Anterior cingulate cortex (tissue), 58 donors: ENCODE measurements at places on chromosomes 16 and 17.

DNA sequence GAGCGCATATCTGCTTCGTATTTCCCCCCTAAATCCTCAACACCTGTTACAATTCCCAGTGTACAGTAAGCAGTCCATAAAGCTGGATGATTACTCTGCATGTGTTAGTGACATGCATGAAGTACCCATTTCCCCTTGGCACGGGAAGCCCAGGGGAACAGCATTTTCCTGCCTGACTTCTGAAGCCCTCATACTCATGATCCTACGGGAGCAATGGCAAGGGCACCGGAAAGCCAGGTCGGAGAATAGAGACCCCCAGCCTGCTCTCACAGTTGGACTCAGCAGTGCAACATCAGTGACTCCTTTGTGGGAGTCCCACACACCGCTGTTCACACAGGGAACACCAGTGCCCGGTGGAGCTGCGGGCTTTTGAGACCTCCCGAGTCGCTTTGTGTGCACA is 336.9 kb downstream of the CDH13 start:
- DNase-seq = no peak

- DNase-seq = no peak
These were observed 13.5 kb downstream of the SDR42E1 start for GRCh38 chr16:81997738-81998137.

DNA sequence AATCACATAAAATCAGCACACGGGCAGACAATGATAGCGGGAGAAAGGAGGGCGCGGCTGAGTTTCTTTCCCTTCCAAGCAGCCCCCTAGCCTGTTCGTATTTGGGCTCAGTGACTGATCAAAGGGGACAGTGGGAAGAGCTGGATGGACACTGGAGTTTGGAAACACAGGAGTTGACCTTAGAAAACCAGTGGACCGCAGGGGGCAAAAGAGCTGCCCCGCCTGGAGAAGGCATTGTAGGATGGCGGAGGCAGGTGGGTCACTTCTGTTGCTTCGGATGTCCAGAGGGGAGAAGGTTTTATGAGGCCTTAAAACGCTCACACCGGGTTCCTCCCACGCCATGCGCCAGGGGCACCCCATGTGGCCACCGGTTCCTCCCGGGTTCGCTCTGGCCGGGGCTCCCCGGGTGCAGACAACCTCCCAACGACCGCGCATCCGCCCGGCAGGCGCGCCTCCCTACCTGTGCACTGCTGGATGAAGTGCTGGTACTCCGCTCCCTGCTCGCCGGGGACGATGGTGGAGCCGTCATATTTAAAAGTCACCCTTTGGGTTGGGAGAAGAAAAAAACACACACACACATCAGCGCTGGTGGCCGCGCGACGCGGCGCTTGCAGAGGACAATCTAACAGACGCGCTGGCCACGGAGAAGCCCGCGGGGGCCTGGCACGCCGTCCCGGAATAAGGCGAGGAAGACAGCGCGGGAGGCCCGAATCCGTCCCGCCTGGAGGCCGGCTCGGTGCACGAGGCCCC is 662 bp downstream of the COTL1 start:
- DNase-seq = no peak

- peak; percentile 70 for DNase-seq
These were observed at the start of gene VAMP2 for GRCh38 chr17:8162233-8162996. VAMP2 (minus strand) TSS chr17:8162948; CDS start chr17:8162879, 69 bp downstream.

DNA sequence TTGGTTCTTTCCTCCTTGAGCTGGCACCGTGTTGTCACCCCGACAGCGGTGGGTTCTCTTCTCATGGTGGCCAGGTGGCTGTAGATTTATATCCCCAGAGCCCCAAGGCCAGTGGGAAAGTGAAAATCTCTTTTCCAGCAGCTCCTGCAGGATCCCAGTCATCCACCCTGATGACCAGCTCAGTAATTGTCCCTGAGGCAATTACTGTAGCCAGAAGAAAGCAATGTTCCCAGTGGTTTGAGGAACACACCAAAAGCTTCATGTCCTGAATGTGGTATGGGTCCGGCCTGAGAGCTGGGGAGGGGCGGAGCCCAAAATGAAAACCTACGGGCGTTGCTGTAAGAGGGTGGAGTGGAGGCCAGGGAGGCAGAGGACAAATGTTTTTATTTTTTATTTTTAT is 69.0 kb downstream of the WSB1 start:
- no peak for DNase-seq

GRCh38 chr17:81171941-81172340 is 5.9 kb upstream of the AATK start:
- no peak for DNase-seq

DNA sequence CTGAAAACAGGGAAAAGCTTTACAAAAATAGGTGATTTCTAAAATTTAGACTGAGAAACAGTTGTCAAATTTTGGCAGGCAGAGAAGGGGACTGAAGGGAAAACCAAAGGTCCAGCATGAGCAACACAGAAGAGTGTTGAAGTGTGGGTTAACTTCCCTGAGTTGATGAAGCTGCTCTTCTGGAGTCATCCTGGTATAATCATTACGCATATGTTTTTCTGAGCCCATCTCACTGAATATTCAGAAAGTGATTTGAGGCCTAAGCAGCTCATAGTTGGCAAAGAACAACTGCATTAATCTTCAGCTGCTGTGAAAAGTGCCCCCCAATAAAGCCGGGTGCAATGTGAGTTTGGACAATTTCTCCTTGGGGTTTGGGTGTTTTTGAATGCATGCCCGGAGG is 115.0 kb upstream of the RBBP6 start:
- DNase-seq = no peak

- DNase-seq = no peak
These were observed 26.2 kb downstream of the ENDOV start for GRCh38 chr17:80441133-80441578.

DNA sequence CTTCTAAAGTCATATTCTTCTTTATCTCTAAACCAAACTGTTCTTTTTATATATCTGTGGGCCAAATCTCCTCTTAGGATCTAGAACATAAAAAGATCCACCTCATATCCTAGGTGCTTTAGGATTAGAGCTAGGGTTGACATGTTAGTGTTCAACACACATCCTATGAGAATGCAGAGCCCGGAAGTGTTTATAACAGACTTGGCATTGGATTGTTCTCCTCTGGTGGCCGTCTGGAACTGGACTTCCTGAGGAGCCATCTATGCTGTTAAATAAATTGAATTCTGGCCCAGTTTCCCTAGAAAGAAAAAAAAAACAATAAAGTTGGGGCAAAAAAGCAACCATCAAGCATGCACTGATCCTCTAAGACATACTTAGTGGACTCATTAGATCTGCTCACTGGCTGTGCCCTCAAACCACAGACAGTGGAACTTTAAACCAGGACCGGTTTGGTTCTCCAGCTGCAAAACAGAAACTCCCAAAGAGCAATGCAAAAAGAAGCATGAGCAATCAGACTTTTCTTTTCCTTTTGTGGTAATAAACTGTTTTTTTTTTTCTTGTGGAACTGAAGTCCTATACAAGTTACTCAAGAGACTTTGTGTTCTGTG is 182.5 kb downstream of the ZNF18 start:
- DNase-seq = no peak

DNA sequence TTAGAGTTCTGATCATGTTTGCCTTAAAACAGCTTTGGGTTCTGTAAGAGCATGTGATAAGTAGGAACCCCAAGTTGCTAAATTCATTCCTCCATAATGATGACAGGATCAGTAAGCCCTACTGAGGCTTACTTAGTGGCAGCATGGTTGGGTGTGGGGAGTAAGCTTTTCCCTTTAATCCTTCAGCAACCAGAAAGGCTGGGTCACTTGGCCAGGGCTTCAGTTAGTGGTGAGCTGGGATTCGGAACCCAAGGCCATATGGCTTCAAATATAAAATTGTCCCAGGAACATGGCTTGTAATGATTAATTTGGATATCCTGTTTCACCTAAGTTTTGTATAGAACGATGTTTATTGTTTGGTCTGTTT is 850 bp downstream of the GINS3 start:
- DNase-seq = no peak

DNA sequence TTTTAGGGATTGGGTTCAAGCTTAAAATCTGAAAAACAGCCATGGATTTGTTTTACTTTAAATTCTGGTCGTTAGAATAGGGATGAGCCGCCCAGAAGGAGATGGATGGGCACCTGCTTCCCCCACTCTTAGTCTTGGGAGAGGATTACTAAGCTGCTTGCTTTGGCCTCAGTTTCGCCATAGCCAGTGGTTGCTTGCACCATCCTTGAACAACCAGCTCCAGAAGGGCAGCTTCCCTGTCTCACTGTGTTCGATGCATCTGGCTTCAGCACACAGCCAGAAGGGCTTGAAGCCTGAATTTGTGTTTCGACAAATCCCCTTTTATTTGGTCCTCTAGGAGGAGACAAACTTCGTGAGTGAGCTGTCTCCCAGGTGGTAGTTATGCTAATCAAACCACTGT is 7.1 kb downstream of the CYB5D2 start:
- no peak for DNase-seq

- no peak for DNase-seq
These were observed 468.6 kb upstream of the CCL2 start for GRCh38 chr17:33786478-33786877.

- DNase-seq = no peak
These were observed 2.3 kb upstream of the SLC16A11 start for GRCh38 chr17:7046127-7046724.

DNA sequence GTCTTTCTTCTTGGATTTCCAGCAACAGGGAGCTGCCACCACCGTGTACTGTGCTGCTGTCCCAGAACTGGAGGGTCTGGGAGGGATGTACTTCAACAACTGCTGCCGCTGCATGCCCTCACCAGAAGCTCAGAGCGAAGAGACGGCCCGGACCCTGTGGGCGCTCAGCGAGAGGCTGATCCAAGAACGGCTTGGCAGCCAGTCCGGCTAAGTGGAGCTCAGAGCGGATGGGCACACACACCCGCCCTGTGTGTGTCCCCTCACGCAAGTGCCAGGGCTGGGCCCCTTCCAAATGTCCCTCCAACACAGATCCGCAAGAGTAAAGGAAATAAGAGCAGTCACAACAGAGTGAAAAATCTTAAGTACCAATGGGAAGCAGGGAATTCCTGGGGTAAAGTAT is 389.0 kb downstream of the MAF start:
- DNase-seq = peak; percentile 67

DNA sequence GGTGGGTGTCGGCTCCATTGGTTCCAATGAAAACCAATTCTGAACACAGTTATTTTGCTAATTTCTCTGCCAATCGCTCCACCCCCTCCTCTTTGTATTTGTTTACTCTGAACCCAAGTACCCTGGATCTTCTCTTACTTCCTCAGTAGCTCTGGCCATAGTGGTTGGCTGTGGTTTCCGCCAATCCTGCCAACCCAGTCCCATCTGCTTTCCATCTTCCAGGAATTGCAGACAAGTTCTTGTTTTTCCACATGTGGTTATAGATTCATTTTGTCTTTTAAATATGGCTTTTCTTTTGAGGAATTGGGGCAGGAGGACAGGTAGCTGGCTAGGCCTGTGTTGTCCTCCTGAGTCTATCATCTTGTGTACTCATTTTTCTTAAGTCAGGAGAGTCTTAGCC is 92.0 kb downstream of the CYLD start:
- DNase-seq = no peak

- DNase-seq = no peak
These were observed 6.6 kb upstream of the SALL1 start for GRCh38 chr16:51157698-51158097.

- DNase-seq = no peak
These were observed 399.4 kb upstream of the C16orf82 start for GRCh38 chr16:26667307-26667706.

GRCh38 chr16:23704772-23705516 is 8.1 kb downstream of the ERN2 start:
- no peak for DNase-seq

- no peak for DNase-seq
These were observed 29.7 kb upstream of the ZC3H18 start for GRCh38 chr16:88540346-88540977.

DNA sequence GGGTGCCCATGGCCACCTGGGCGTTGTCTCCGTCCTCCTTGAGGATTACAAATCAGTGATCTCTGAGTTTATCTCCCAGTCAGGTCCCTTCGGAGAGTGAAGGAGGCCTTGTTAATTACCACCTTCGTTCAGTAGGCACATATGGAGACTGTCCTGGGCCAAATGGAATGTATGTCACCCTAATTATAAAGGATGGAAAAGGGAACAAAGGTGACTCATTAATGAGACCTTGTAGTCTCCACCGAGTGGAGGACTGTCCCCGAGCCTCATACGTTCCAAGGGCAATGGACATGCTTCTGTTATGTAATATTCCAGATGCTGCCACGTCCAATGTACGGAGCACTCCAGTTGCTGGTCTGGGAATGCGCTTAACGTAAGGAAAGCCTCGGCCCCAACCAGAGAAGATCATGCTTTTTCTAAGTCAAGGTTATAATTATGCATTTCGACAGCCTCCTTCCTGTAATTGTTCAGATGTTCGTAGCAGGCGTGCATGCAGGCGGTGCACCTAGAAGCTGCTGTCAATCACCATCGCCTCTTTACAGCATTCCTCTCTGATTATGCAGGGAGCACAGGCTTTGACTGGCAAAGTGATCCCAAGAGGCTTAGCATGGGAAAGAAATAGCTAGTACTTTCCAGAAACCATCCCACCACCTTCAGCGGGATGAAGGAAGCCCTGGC is 22.4 kb upstream of the SEC14L1 start:
- DNase-seq = no peak

DNA sequence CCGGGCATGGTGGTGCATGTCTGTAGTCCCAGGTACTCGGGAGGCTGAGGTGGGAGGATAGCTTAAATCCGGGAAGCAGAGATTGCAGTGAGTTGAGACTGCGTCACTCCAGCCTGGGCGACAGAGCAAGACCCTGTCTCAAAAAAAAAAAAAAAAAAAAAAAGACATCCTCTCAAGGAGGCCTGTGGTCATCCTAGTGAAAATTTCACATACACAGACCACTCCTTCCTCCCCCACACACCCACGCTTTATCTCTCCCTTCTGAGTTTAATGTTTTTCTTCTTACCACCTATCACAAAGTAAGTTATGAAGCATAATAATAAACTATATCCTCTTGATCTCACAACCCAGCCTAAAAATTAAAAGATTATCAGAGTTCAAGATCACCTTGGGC is 1.3 kb upstream of the NOL11 start:
- DNase-seq = no peak

DNA sequence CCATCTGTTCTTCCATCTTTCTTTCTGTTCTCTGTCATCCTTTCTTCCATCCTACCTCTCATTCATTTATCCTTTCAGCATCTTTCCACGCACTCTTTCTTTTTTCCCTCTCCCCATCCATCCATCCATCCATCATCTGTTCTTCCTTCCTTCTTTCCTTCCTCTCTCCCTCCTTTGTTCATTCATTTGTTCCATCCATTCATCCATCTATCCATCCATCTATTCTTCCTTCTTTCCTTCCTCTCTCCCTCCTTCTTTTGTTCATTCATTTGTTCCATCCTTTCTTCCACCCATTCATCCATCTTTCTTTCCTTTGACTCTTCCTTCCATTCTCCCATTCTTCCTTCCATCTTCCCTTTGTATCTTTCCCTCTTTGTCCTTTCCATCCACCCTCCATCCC is 39.2 kb downstream of the ARHGAP23 start:
- no peak for DNase-seq

- DNase-seq = no peak
These were observed 7.2 kb upstream of the LIMD2 start for GRCh38 chr17:63707151-63707550.

DNA sequence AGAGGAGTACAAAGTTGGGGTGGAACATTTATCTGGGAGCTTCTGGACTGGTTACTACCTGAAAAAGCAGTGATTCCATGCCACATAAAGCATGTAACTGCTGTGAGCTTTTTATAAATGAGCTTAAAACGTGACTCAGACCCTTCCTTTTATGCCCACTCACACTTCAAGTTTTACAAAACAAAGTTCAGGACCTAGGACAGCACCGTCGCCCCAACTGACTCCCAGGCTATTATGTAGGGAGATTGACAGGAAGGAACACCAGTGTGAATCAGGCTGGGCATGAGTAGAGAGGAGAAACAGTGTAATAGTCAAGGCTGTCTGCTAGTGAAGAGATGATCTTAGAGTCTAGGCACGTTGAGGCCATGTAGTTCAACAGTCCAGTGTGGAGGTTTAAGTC is 91.6 kb upstream of the DNAH9 start:
- DNase-seq = no peak
